ENCODE measurements at places on chromosomes 2 and 18.

DNA sequence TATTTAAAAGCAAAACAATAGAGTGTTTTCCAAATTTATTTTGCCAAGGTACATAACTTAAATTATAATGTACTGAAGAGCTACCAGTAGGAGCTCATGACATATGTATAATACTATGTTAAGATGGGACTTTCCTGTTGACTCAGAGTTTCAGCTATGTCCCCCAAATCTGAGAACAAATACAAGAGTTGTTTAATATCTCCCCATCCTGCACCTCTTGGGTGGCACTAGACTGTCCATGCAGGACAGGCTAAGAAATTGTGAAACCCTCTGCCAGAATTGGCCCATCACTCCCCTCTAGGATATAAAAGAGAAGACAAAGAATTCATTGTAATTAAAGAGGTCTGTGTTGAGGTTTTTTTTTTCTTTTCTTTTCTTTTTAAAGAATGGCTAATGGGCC lies 21.7 kb upstream of the CTAGE1 start:
- no peak overlapping the region for H3K27ac ChIP-seq
- no peak for DNase-seq
- H3K27me3 ChIP-seq, result no peaks in the 10 kb centered on the region
- H3K4me3 ChIP-seq, result no peak overlapping the region

DNA sequence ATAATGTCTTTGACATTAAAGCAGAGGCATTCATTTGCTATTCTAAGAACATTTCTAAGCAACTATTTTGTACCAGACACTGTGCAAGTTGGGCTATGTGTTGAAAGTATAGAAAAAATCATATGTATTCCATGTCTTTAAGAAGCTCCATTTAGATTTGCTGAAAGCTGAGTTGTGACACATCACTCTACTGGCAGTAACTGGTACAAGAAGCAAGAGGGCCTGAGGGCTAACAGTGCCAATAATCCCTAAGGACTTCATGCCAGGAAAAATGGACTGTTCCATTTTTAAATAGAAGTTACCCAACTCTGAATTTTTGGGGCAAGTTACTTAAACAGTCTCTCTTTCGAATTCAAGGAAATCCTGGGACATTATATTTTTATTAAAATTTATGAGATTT lies 178.7 kb downstream of the SRBD1 start:
- no peaks in the 10 kb centered on the region for H3K4me1 ChIP-seq
- no peaks in the 10 kb centered on the region for H3K36me3 ChIP-seq
- H3K27me3 ChIP-seq, result no peaks in the 10 kb centered on the region
- H3K27ac ChIP-seq, result no peak overlapping the region
- no peak overlapping the region for H3K4me3 ChIP-seq
- DNase-seq, result no peak

DNA sequence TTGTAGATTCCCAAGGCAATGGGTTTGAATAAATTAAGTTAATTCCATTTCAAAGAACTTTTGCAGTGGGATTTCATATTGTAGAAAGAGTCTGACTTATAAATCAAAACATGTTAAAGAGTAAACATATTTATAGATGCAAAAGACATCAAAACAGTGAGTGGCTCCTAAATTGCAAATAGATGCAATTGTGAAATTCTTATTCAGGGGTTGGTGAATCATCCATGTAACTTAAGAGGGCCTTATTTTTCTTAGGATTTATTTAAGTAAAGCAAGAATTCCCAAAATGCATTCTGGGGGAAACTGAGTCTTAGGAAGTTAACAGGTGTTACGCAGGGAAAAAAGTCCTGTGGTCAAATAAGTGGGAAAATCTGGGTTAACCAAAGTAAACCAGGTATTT lies 11.3 kb downstream of the TANC1 start:
- no peaks in the 10 kb centered on the region for H3K4me1 ChIP-seq
- H3K4me3 ChIP-seq, result no peak overlapping the region
- no peak for DNase-seq
- H3K27me3 ChIP-seq, result no peaks in the 10 kb centered on the region
- H3K36me3 ChIP-seq, result no peaks in the 10 kb centered on the region
- H3K27ac ChIP-seq, result no peak overlapping the region

DNA sequence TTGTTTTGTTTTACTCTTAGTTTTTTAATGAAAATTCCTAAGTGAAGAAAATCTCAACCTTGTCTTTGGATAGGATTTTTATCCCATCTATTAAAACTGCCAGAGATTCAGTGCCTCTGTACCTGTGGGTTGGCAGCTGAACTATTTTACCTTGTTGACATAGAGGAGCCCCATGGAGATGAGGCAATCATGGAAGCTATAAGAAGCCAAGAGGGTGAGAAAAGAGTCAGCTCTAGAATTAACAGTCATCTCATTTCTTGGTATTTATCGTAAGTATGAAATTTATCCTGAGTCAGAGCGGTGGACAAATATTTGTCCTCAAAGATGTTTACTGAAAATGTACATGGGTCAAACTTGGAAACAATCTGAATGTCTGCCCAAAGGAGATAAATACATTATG lies 35.8 kb upstream of the PGAP1 start:
- H3K27me3 ChIP-seq, result no peaks in the 10 kb centered on the region
- H3K4me1 ChIP-seq, result no peaks in the 10 kb centered on the region
- no peak overlapping the region for H3K27ac ChIP-seq

- no peaks in the 10 kb centered on the region for H3K27me3 ChIP-seq
- no peak for DNase-seq
Measured at GRCh38 chr2:86223140-86223926, 24.1 kb downstream of the MRPL35 start.

GRCh38 chr2:120978359-120979050 lies 242.8 kb downstream of the GLI2 start:
- H3K36me3 ChIP-seq, result no peaks in the 10 kb centered on the region
- H3K4me3 ChIP-seq, result no peak overlapping the region
- no peaks in the 10 kb centered on the region for H3K27me3 ChIP-seq
- no peak for DNase-seq

- no peaks in the 10 kb centered on the region for H3K27me3 ChIP-seq
- no peak overlapping the region for H3K27ac ChIP-seq
- H3K36me3 ChIP-seq, result no peaks in the 10 kb centered on the region
- H3K4me1 ChIP-seq, result peaks cover 4% of the 10 kb centered on the region
- no peak overlapping the region for H3K4me3 ChIP-seq
- peak; percentile 23 for DNase-seq
Measured at GRCh38 chr2:36502081-36502480, 95.9 kb downstream of the FEZ2 start.

DNA sequence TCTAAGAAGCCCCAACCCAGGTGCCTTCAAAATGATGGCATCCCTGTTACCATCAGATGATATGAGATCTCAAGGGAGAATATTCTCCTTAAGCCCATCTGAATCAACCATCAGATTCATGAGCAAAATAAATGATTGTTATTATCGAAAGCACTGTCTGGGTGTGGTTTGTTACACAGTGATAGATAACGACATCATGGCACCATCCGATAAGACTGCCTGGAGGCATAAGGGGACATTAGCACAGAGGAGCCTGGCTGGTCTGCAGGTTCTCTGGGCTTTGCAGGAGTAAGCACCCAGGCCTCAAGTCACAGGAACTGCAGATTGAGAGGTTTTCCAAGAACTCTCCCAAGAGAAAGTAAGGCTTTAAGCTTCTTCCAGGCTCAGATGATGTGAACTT lies 15.6 kb downstream of the BMP10 start:
- H3K27me3 ChIP-seq, result peaks cover 33% of the 10 kb centered on the region
- H3K4me1 ChIP-seq, result no peaks in the 10 kb centered on the region
- H3K27ac ChIP-seq, result no peak overlapping the region
- no peak for DNase-seq

DNA sequence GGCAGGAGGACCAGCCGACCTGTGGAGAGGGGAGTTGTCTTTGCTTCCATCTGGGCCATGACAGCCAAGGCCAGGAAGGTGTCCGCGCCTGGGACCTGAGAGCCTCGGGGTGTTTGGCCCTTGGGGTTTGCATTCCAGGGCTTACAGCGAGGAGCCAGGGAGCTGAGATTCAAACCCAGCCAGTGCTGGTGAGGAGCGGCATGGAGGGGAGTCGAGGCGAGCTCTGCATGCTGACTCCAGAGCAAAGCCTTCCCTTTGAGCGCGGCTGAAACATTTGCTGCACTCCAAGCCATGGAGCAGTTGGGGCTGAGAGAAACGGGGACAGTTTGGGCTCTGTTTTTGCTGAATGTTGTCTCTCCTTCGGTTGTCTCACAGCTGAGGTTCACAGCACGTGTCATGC lies 77.4 kb downstream of the TWIST2 start:
- no peak overlapping the region for H3K27ac ChIP-seq
- no peaks in the 10 kb centered on the region for H3K36me3 ChIP-seq
- H3K4me3 ChIP-seq, result no peak overlapping the region
- H3K4me1 ChIP-seq, result no peaks in the 10 kb centered on the region

- no peak for DNase-seq
- H3K4me3 ChIP-seq, result no peak overlapping the region
- H3K4me1 ChIP-seq, result no peaks in the 10 kb centered on the region
- no peaks in the 10 kb centered on the region for H3K27me3 ChIP-seq
Measured at GRCh38 chr2:225582355-225583116, 183.0 kb downstream of the NYAP2 start.

DNA sequence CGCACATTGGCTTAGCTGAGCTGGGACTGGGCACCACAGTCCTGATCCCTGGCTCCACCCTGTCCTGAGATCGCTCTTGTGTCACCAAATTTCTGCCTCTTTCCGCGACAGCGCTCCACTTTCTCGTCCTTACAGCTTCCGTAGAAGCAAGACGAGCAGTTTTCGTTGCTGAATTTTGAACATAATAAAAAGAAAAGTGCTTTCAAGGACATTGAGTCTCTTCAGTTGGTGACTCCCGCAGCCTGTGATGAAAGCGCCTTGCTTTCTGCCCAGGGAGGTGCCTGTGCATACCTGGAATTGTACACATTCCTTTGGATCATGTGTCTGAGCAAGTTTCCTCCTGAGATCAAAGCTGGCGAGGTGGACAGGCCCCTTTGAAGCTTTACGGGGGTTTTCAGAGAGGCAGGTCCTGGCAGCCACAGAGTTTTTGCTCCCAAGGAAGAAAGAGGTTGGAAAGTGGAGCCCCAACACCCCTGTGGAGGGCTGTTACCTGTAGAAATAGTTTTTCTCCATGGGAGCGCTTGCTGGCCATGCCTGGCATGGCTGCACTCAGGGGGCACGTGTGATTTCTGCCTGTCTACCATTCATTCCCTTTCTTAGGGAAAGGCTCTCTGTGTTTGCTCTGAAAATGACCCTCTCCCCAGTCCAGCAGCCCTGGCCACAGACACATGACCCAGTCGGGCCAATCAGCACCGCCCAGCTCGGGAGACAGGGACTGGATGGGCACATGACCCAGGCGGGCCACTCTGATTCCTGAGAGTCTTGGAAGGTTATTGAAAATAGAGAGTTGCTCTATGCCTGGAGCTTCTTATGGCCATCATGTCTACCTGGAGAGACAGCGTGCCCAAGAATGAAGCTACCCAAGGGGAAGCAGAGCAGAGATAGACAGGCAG lies 115.6 kb upstream of the OTOS start:
- no peaks in the 10 kb centered on the region for H3K27me3 ChIP-seq
- H3K27ac ChIP-seq, result peak overlapping the region; percentile 78
- H3K4me1 ChIP-seq, result peaks cover 36% of the 10 kb centered on the region

- H3K27me3 ChIP-seq, result no peaks in the 10 kb centered on the region
- no peaks in the 10 kb centered on the region for H3K4me1 ChIP-seq
- no peaks in the 10 kb centered on the region for H3K36me3 ChIP-seq
- DNase-seq, result peak; percentile 12
- no peak overlapping the region for H3K4me3 ChIP-seq
Measured at GRCh38 chr2:53715568-53715967, 52.0 kb upstream of the CHAC2 start.

- no peaks in the 10 kb centered on the region for H3K36me3 ChIP-seq
- no peak overlapping the region for H3K4me3 ChIP-seq
- H3K4me1 ChIP-seq, result no peaks in the 10 kb centered on the region
- DNase-seq, result no peak
Measured at GRCh38 chr18:74455386-74455785, 1.7 kb downstream of the DIPK1C start.

- DNase-seq, result no peak
- H3K27ac ChIP-seq, result no peak overlapping the region
- H3K4me3 ChIP-seq, result no peak overlapping the region
- no peaks in the 10 kb centered on the region for H3K36me3 ChIP-seq
- no peaks in the 10 kb centered on the region for H3K27me3 ChIP-seq
Measured at GRCh38 chr2:149360106-149360505, 29.7 kb downstream of the LYPD6 start.

DNA sequence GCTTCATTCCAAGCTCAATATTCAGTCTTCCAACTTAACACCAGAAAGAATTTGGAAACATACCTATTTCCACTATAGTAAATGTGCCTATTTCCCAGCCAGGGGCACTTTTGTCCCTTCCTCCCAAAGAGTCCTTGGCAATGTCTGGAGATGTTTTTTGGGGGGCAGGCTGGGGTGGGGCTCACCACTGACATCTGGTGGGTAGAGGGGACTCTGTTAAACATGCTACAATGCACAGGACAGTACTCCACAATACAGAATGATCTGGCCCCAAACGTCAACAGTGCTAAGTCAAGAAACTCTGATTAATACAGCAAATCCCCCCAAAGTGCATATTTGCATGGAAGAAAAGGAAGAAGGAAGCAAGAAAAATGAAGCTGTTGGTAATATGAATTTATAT lies 61.7 kb downstream of the SMIM21 start:
- no peak overlapping the region for H3K4me3 ChIP-seq
- no peak overlapping the region for H3K27ac ChIP-seq
- H3K27me3 ChIP-seq, result no peaks in the 10 kb centered on the region
- no peaks in the 10 kb centered on the region for H3K36me3 ChIP-seq
- DNase-seq, result no peak

DNA sequence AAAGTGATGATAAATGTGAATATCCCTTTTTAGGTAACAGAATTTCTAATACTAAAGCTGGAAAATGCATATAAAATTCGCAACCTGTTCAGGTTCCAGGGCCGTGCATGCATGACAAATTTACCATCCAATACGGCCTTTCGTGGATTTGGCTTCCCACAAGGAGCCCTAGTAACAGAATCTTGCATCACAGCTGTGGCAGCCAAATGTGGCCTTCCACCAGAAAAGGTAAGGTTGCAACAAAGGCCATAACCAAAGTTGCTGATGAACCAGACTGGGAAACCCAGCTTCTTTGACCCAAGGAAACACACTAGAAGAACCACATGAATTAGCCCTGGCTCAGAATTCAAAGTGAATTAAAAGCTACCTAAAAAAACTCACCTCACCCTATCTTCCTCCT lies 49.6 kb upstream of the BZW1 start:
- H3K36me3 ChIP-seq, result no peaks in the 10 kb centered on the region
- DNase-seq, result no peak
- H3K4me1 ChIP-seq, result peaks cover 71% of the 10 kb centered on the region

GRCh38 chr18:27966881-27967280 lies 210.0 kb downstream of the CDH2 start:
- DNase-seq, result no peak
- H3K4me1 ChIP-seq, result no peaks in the 10 kb centered on the region
- no peaks in the 10 kb centered on the region for H3K36me3 ChIP-seq
- no peaks in the 10 kb centered on the region for H3K27me3 ChIP-seq
- no peak overlapping the region for H3K27ac ChIP-seq

DNA sequence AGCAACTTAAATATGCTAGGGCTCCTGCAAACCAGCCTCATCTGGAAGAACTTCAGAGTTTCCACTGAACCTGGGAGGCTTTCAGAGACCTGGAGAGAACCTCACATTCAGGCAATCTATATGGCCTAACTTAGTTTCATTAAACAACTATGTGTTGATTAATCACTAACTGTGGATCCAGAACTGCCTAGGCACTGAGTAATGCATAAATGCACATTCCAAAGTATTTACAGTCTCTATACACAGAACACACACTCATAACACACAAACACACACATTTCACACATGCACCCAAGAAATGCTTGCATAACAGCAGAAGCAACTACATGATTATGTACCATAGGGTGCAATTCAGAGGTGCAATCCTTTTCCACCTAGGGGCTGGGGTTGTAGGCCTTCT lies 552.8 kb downstream of the BCL11A start:
- no peak overlapping the region for H3K4me3 ChIP-seq
- no peaks in the 10 kb centered on the region for H3K27me3 ChIP-seq
- H3K27ac ChIP-seq, result no peak overlapping the region
- no peaks in the 10 kb centered on the region for H3K4me1 ChIP-seq
